ENCODE measurements at places on chromosomes 1 and 21.

GRCh38 chr1:8989821-8990220 lies 36.4 kb downstream of the SLC2A7 start:
- no peak for DNase-seq

DNA sequence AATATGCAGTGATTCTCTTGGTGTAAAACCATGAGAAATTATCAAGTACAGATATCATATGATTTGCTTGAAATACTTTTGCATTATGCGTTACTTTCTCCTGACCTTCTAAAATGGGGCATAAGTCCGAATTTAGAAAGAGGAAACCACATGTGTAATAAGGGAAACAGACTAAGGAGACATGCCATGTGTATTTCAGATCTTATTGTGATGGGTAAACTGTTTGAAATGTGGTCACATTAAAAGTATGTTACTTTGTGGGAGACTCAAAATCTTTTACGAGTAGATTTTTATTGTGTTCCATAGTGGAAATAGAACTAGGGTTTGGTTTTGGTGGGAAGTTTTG lies 173.0 kb downstream of the NFIA start:
- DNase-seq, result no peak

DNA sequence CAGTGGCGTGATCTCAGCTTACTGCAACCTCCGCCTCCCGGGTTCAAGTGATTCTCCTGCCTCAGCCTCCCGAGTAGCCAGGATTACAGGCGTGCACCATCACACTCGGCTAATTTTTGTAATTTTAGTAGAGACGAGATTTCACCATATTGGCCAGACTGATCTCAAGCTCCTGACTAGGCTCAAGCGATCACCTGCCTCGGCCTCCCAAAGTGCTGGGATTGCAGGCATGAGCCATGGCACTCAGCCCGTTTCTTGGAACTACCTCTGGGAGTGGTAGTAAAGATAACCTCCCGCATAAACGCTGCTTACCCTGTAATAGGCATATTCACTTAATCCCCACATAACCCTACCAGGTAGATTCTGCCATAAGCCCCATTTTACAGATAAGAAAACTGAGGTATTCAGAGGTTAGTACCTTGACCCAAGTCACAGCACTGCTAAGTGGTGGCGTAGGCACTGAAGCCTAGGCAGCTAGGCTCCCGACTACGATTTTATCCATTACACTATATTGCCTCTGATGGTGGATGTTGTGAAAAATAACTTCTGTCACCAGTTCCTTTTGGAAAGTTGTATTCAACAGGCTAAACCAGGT lies 143.8 kb downstream of the SDCCAG8 start:
- DNase-seq, result no peak

DNA sequence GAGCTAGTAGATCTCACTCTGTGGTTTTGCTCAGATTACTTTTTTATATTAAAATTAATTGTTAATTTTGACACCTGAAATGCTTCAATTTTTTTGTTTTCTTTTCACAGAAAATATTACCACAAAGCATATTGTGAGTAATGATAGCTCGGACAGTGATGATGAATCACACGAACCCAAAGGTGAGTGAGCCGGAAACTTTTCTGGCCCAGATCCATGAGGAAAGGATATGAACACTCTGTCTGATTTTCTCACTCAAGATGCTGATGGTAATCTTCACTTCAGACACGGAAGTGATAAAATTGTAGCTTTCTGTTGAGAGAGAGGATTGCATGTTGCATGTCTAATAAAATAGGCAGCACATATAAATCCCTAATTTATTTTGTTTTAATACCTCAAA lies 121.8 kb downstream of the PLA2G4A start:
- no peak for DNase-seq

GRCh38 chr1:3975903-3976630 lies 76.0 kb upstream of the C1orf174 start:
- no peak for DNase-seq

DNA sequence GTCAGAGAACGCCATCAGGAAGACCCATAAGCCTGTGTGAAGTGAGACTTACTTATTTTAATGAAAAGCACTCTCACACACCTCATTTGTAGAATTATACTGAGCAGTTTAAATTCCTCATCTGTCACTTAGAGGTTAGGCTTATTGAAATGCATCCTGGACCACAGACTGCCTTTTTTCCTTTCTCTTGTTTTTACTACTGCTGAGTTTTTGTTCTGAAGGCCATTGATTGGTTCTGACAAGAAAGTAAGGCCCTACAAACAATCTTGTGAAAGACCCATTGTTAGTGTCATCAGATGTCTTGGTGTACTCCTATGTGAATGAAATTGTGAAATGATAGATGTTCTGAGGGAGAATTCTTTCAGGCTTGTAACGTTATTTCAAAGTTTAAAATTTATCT lies 1343.3 kb upstream of the ADGRL2 start:
- DNase-seq, result no peak

All from NCI-H2171 (cell line).